Dorsolateral prefrontal cortex (tissue), 122 donors: ENCODE measurements at places on chromosomes 1 and 21. TPM values are rescaled to one million over a fixed set of nuclear protein-coding genes. Genes with fewer than 3 reads are reported as not detected.

- no peak for DNase-seq
These were observed 555.9 kb downstream of the USP25 start for GRCh38 chr21:16285605-16286126.

GRCh38 chr1:207811920-207812720, 60.3 kb downstream of the CD46 start:
- peak; percentile 71 for DNase-seq

DNA sequence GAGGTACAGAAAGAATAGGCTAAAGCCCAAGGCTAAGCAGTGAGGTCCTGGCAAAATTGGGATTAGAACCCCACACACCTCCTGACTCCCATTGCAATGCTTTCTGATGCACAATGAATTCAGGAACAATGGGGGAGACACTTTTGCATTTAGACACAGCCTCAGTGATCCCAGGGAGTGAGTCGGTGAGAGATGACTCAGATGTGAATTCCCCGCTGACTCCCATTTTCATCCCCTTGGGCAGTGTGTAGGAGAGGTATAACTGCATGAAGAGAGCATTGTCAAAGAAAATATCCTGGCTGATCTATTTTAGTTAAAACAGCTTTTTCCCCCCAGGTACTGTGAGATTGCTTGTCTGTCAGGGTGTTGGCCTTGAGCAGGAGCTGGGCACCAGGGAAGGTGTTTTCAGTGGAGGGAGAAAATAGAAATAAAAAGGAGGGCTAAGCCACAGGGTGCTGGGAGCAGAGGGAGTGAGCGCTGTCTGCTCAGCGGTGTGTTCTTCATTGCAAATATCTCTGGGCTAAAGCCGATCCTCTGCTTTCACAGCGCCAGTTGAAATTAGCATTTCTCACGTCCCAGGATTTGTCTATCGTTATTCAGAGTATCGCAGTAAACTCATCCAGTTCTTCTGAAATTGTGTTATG, 247.7 kb upstream of the PTBP2 start:
- DNase-seq = no peak

- DNase-seq = no peak
These were observed 44.8 kb upstream of the PWP2 start for GRCh38 chr21:44062380-44062779.

DNA sequence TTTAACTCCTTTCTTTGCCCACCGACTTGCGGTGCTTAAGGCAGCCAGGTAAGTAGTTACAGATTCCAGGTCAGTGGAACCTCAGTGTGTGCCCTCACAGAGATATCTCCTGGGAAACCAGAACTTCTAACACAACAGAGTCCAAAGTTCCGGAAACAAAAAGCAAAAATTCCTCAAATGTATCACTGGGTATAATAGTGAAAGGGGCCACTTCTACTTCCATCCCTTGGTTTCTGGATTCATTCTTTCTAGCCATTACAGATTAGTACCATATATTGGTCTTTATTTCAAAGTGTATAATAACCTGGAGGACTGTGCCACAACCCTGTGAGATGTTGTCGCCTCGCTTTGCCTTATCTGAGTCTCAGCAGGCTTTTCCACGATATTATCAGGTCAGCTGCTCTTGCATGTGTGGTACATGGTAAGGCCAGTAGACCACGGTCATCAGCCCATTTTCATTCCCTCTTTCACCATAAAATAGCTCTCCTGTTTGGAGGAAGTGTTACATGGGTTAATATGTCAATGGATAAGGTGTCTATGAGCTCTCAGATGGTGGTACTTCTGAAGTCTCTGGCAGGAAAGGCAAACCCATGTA, 14.9 kb upstream of the VASH2 start:
- DNase-seq = no peak

DNA sequence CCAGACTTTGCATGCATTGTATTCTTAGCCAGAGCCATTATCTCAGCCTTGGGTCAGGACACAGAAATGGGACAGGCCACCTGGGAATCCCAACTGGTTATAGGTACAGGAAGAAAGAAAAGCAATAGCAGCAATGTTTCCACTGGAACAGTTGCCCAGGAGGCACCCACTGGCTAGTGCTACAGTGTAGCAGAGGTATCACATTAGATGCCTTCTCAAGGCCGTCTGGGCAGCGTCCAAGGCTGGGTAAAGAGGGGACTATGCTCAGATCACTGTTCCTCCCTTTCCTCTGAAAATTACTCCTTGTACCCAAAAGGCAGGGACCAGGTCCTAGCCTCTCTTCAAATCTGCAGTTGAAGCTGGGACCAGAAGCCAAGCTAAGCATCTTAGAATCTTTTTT, 2.6 kb downstream of the CREB3L4 start:
- DNase-seq = no peak

DNA sequence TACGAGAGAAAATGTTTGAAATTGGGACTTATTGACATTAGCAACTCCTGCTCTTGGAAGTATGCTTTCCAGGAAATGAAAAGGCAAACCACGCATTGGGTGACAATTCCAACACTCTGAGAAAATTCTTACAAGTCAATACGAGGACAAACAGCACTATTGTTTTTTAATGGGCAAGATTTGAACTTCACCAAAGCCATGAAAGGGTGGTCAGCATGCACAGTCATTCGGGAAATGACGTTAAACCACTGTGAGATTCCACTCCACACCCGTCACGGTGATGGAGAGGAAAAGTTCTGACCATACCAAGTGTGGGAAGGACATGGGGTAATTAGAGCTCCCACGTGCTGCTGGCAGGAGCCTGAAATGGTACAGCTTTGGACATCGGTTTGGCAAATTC, 12.2 kb upstream of the PRXL2B start:
- no peak for DNase-seq

DNA sequence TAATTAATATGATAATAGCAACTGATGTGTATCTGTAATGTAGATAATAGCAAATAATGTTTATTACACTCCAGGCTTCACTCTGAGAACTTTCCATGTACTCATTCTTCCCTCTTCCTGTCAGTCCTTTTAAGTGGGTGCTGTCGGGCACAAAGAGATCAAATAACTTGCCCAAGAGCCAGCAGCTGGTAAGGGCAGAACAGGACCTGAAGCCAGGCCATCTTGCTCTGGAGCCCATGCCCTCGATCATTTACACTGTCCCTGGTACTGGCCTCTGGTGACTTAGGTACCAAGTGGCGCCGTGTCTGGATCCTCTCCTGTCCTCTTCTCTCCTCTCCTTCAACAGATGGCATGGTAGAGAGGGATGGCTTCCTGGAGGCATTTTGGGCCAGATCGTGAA, 97.2 kb downstream of the VPS13D start:
- DNase-seq = no peak

GRCh38 chr1:159000625-159001024, 9.1 kb upstream of the IFI16 start:
- DNase-seq = no peak

- DNase-seq = no peak
These were observed 14.2 kb downstream of the AGT start for GRCh38 chr1:230699716-230700115.

DNA sequence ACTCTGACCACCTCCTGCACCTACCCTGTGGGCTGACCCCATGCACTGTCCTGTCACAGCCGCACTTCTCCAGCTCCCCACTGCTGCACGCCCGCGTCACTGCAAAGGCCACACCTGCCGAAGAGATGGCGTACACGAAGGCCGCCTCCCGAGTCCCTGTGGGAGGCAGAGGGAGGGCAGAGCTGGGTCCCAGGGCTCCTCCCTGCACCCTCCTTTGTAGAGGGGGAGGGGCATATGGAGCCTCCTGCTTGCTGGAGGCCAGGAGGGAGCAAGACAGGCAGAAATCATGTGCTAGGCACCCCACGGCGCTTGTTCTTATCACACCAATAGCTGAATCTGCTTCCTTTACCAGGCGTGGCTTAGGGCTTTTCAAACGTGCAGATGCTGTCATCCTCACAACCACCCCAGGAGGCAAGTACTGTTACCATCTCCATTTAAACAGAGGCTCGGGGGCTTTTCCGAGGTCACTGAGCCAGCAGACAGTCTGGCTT, 21.4 kb downstream of the WNT4 start:
- DNase-seq = no peak

GRCh38 chr21:43006874-43007208, 32.5 kb downstream of the PKNOX1 start:
- DNase-seq = no peak

- no peak for DNase-seq
These were observed 19.2 kb upstream of the EPS8L3 start for GRCh38 chr1:109782927-109783326.

- DNase-seq = no peak
These were observed 21.7 kb upstream of the ANKRD13C start for GRCh38 chr1:70376196-70376595.

DNA sequence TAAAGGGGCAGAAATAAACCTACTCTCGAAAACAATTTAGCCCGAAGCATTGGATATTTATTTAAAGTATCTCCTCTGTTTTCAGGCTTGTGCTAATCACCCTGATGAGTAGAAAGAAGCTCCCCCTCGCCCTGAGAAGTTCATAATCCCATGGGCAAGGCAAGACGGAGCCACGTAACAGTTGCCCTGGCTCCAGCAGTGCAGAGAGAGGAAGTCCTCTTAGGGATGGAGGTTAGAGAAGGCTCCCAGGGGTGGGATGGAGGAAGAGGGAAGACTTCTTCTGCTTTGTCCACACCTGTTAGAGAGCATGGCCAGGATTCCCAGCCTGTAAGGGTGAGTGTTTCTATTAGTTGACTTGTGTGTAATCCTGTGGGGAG, 3.4 kb upstream of the GPR25 start:
- DNase-seq = no peak

GRCh38 chr1:221712776-221713431, 29.0 kb downstream of the DUSP10 start:
- DNase-seq = no peak

GRCh38 chr1:166164995-166165660, 1.7 kb downstream of the FAM78B start:
- peak; percentile 69 for DNase-seq

GRCh38 chr1:45297666-45298356, 28.9 kb upstream of the HPDL start:
- no peak for DNase-seq

DNA sequence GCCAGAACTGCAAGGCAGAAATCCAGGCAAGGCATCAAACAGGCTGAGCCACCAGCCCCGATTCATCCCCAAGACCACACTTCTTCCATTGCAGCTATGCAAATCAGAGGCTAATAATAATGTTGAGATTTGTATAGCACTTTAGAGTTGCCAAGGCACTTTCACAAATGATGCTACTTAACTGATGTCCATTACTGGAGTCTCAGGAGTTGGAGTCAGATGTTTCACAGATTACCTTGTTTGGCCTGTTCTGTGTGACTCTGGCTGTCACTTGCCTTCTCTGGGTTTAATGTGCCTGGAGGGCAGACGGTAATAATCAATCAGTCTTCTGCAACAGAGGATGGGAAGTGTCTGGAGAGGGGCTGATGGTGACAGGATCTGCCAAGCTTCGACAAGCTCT, 40.8 kb upstream of the MPZL1 start:
- no peak for DNase-seq

DNA sequence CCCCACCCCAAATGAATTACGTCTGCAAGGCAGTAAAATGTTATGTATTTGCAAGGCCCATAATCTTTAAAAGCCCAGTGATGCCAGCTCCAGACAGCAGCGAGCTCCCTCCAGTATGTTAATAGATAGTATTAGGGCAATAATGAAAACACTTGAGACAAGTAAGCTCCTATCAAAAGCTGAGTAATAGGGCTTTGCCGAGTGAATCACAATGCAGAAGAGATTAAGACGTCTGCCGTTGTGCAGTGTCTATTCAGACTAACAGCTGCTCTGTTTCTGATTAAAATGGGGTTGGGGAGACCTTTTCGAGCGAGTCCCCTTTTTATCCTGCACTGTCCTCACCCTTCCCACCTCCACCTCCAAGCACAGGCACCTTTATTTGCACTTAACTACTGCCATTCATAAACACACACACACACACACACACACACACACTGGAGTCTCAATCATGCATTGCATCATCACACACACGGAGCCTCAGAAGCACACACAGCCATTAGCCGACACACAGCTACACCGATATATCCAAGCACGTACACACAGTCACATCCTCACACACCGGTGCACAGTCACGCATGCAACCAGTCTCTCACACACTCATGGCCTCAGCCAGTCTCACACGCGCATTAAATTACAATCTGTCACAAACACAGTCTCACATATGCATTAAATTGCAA, 46.0 kb upstream of the FOXO6 start:
- DNase-seq = no peak

DNA sequence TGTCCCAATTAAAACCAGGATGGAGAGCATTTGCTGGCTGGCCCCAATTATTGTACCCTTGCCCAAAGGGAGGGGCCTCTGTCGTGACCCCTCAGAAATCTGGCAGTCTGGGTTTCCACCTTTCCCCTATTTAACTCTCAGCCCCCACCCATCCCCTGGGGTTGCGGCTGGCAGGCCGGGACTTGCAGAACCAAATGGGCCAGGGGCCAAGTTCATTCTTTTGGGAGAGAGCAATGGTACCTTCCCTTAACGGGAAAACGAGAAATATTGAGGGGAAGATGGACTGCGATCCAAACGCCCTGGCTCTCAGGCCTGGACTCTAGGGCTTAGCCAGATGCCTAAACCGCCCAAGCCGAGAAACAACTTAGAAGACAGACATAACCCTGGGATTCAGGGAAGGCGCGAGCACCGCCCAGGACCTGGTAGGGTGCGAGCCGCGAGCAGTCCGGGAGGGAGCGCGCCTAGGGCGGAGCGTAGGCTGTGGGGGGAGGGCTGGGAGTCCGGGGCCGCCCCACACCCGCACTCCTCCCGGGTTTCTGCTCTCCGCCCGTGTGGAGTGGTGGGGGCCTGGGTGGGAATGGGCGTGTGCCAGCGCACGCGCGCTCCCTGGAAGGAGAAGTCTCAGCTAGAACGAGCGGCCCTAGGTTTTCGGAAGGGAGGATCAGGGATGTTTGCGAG, at the start of gene SLC27A3:
SLC27A3 (plus strand) TSS at position 628 of the 678 bp plus-strand sequence. CDS start 91 bp downstream, outside the sequence.
- peak; percentile 68 for DNase-seq

- no peak for DNase-seq
These were observed 27.0 kb upstream of the LYPD8 start for GRCh38 chr1:248782416-248783141.

DNA sequence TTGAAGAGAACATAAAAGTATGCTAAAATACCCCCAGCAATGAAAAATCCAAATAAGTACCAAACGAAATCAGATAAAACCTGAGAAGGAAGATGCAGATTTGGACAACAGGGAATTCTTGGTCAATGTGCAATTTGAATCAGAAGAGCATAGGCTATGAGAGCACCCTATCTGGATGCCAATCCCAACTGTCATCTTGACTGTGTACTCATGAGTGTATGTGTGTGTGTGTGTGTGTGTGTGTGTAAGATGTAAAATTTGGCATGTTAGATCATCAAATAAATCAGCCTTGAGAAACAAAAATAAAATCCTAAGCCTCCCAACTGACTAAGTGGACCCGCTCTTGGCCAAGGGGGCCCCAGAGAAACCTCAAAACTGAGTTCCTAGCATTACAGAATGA, 18.0 kb upstream of the SPRR2G start:
- no peak for DNase-seq

Gene FAAH
- total RNA-seq = 83.5 TPM

Gene ACTN2
- 68.4 TPM for total RNA-seq

Gene HMCN1
- 0.46 TPM for total RNA-seq

Gene RGS2
- 28.7 TPM for total RNA-seq

Gene DNAJC6
- 339 TPM for total RNA-seq

Gene P3H1
- 18.5 TPM for total RNA-seq

Gene TUFT1
- total RNA-seq = 10.2 TPM

Gene AMPD1
- not detected for total RNA-seq

Gene SYNC
- 6.0 TPM for total RNA-seq

Gene INSRR
- 0.31 TPM for total RNA-seq

Gene GOLT1A
- 2.5 TPM for total RNA-seq
